Fibroblast of skin of left quadriceps (primary cell): ENCODE measurements at places on chromosomes 7 and 10.
A peak's percentile ranks its signal among the peaks of the same experiment; 100 is the strongest.

- DNase-seq, result no peak
Measured at GRCh38 chr7:116075351-116076145, 45.0 kb upstream of the TFEC start.

DNA sequence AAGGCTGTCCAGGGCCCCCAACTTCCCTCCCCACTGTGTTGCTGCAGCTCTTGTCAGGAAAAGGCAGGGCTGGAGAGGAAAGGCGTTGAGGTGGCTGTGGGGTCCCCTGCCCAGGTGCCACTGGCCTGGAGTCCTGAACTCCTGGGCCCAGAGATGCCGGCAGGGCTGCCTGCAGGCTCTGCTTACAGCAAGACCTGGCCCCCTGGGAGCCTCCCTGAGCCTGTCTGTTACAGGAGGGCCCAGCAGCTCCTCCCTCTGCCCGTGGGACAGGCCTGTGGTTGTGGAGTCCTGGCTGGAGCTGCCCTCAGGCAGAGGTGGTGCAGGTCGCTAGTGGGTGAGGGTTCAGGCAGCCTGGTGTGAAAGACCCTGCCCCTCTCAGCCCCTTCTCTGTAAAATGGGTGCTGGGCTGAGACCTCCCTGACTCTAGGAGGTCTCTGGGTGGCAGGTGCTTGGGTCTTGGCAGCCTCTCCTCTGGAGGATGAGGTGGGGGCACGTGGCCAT, 9.9 kb downstream of the ANTXRL start:
- no peak for DNase-seq

- no peak for DNase-seq
Measured at GRCh38 chr7:5500777-5501350, 77.2 kb upstream of the TNRC18 start.

- no peak for DNase-seq
Measured at GRCh38 chr10:131909929-131910328, 9.1 kb downstream of the PPP2R2D start.

- no peak for DNase-seq
Measured at GRCh38 chr7:381211-382042, 91.5 kb downstream of the FOXL3 start.

GRCh38 chr7:55517191-55517633, 55.1 kb downstream of the VOPP1 start:
- no peak for DNase-seq

- no peak for DNase-seq
Measured at GRCh38 chr7:149147752-149148653, 750 bp downstream of the ZNF398 start.

DNA sequence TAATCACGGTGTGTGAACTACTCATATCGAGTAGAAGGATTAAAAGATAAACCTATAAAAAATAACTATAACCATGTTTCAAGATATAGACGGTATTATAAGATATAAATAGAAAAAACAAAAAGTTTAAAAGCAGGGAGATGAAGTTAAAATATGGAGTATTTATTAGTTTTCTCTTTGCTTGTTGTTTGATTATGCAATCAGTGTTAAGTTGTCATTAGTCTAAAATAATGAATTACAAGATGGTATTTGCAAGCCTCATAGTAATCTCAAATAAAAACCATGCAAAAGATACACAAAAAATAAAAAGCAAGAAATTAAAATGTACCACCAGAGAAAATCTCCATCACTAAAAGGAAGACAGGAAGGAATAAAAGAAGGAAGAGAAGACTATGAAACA, 83.3 kb downstream of the TES start:
- no peak for DNase-seq

- DNase-seq, result peak; percentile 86
Measured at GRCh38 chr10:72260239-72260975, 13.3 kb upstream of the DDIT4 start.

DNA sequence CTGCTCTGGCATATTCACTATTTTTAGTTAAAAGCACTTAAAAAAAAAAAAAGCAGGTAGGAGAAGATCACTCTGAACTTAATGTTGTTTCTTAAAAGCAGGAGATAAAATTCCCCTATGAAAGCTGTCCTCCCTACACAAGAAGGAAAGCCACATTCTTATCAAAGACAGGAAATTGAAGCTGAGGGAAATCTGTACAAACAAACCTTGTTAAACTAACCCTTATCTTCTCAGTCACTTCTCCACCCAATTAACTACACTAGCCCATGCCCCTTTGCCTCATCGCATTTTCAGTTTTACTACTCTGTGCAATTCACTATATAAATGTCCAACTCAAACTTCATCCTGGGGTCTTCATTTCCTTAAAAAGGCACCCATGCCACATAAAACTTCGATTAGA, 2.7 kb upstream of the CDCA7L start:
- no peak for DNase-seq

DNA sequence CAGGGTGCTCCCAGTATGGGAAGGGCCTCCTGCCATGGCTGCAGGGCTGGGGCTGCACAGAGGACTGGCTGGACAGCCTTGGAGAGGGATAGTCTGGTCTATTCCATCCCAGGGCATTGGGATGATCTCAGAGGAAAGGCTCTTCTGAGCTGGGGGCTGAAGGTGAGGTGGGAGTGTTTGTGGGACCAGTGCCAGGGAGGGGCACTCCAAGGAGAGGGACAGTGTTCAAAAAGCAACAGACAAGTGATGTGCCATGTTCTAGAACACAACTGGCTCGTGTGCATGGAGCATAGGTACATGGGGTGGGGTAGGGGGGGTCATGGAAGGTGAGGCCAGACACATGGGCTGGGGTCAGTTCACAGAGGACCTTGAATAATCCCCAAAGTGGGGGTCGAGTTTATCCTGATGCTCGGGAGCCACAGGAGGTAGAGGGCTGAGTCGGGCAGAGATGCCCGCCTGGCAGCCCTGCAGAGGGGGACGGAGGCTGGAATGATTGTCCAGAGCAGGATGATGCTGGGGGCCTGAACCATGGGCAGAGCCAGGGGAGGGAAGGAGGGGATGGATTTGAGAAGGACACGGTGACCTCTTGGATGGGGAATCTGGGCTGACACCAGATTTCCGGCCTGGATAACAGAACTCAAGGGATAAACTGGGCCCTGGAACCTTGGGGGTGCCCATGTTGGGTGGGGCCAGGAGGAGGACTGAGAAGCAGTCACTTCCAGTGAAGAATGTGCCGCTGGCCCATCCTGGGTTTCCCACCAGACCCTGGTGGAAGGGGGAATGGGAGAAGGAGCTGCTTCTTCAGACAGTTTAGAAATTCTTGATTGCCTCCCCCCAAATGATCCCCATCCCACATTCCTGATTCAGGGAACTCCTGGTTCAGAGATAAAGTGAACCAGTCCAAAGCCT, 50.4 kb downstream of the NEURL1 start:
- DNase-seq, result no peak

GRCh38 chr10:124151466-124152095, 58.2 kb upstream of the CHST15 start:
- DNase-seq, result no peak

DNA sequence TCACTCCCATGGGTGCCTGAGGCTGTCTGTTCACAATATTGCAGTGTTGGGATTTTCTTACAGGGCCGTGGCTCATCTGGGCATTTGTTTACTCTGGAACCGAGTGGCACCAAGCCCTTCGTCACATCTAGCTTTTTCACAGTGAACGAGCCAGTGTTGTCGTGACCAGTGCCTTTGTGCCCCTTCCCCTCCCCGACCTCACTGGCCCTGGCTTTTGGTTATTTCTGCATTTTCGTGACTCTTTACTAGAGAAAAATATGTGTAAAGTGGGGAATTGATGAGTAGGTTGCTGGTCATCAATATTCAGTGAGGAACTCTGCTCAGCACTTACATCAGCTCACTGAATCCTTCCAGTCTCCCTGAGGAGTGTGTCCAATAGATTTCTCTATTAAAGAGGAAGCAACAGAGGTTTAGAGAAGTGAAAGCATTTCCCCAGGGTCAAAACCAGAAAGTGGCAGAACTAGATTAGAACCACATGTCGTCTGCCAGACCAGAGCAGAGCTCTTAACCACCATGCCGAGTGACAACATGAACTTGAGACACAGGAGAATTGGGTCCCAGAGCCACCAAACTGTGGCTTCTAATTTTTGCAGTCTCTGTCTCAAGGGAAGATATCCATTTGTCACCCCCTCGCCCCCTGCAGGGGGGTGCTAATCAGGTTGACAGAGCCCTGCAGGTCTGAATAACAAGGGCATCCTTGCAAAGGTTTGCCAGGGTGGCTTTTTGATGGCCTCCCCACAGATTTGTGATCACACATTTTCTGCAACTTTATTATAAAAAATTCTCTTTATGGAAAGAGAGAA, 125.3 kb downstream of the CHN2 start:
- no peak for DNase-seq

DNA sequence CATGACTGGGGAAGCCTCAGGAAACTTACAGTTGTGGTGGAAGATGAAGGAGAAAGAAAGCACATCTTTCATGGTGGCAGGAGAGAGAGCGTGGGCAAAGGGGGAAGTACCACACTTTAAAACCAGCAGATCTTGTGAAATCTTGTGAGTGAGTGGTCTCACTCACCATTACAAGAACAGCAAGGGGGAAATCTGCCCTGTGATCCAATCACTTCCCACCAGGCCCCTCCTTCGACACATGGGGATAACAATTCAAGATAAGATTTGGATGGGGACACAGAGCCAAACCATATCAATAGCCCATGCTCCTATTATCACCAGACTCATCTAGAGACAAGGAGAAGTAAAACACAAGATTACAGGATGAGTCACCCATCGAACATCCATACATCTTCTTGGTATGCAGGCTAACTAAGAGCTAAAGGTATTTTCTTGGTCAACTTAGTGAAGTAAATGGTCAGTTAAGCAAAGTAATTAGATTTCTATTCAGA, 55.3 kb upstream of the YAE1 start:
- peak; percentile 32 for DNase-seq

DNA sequence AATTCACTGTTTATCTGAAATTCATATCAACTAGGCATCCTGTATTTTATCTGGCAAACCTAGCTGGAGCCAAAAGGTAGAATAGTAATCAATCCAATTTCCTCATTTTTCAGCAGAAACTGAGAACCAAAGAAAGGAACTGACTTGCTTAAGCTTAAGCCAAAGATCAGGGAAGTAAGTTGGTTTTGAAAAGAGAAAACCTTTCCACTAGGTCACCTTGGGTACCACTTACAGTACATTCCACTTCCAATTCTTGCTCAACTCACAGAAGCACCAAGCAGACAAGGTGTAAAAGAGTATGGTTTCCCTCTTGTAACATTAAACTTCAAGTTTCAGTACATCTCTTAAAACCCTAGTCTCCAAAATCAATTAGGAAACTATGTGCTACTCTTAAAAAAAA, 79.6 kb downstream of the ZFAND4 start:
- DNase-seq, result no peak

DNA sequence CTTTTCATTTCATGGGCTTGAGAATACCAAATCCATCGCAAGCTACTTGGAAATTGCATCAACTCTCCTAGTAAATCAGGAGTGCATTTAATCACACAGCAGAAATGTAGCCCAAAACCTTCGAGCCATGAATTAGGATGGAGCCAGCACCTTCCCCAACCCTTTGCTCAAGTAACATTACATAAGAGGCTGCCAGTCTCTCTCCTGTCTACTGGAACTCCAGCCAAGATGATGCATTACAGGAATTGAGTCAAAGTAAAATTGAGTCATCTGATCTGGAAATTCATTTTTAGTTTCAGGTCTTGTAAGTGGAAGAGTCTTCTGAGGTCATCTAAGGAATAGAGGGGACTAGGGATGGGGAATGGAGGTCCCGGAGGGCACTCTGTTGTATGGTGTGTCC, 69.7 kb upstream of the FHIP2A start:
- peak; percentile 11 for DNase-seq

- DNase-seq, result no peak
Measured at GRCh38 chr7:70595370-70595754, 536.6 kb upstream of the GALNT17 start.

GRCh38 chr7:133234961-133235875, 17.7 kb upstream of the EXOC4 start:
- DNase-seq, result no peak

DNA sequence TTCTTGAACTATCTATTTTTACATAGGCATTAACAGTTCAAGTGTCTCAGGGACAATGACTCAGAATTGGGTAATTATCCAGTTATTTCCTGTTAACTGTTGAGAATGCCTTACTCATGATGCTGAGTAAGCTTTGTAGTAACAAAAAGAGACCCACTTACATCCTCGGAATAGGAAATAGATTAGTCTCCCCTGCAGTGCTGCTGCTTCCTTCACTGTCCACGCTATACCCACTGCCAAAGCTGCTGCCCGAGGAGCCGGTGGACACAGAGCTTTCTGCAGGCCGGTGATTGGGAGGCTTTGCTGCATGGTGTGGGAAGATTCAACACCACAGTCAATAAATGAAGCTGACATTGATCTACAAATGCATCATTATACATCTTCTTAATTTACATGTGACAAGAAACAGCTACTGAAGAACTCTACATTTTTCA, 357.1 kb downstream of the PCLO start:
- peak; percentile 85 for DNase-seq

- DNase-seq, result no peak
Measured at GRCh38 chr10:69732147-69732825, 69.4 kb upstream of the COL13A1 start.

DNA sequence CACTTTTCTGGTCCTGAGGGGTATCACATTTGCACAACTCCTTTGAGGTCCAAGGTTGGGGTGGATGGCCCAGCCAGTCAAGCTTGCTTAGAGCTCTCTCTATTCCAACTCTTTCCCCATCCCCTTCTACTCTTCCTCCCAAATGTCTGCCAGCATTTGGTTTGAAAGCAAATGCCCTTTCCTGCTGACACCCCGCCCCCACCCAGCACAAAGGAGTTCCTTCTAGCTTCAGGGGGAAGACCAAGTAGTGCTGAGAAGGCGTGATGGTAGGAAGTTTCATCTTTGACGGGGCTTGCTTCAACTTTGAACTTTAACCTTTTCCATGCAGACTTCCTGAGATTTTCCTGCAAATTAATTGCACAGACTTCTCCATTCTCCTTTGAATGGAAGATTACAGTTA, 137.5 kb upstream of the TCF7L2 start:
- DNase-seq, result no peak

- no peak for DNase-seq
Measured at GRCh38 chr7:37041461-37041860, 317.2 kb upstream of the AOAH start.

DNA sequence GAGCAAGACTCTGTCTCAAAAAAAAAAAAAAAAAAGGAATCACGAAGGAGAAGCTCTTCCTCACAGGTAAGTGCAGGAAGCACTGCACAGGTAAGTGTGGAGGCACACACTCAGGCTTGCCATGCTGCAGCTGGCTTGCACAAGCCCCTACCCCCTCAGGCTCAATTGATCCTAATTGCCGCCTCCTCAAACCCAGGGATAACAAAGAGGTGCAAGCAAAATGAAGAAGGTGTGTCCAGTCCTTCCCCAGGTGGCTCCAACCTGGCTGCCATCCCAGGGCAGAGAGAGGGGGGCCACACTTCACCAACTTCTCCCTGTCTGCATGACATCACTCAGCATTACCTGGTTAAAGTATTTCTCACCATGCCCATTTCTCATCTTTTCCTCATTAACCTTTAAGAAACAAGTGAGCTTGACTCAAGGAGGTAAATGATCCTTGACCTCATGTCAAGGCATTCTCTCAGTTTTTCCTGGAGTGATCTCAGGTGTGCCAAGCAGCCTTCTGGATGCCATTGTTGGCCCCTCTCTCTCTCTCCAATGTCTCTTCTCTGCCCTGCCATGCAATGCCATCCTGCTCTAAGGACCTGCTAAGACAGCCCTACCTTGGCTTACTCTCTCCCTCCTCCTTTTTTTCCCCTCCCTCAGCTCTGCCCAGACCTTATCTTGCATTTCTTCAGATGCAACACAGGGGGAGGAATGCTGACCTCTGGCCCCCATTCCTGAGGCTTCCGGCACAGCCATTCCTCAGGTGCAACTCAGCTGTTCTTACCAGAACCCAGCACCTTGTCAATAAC, 13.0 kb upstream of the TRPV6 start:
- DNase-seq, result no peak
